PC-9 (cell line): ENCODE measurements at places on chromosomes 4 and X. TPM values are rescaled to one million over a fixed set of nuclear protein-coding genes. Genes with fewer than 3 reads are reported as not detected.

Gene ADH5
- total RNA-seq: 76.9 and 94.7 TPM in 2 replicates

Gene UGT2B7
- not detected in 2 replicates for total RNA-seq

Gene RTL9
- total RNA-seq: 0.79 TPM in 1 of 2 replicates, not detected in the other

Gene CCNB3
- 0.15 and 0.24 TPM in 2 replicates for total RNA-seq

Gene PASD1
- not detected in 2 replicates for total RNA-seq

Gene CLIC2
- 0.17 and 0.33 TPM in 2 replicates for total RNA-seq

Gene ASB12
- total RNA-seq: not detected in 2 replicates

Gene UGT8
- 2.7 and 3.7 TPM in 2 replicates for total RNA-seq

Gene BLTP1
- 44.0 and 48.4 TPM in 2 replicates for total RNA-seq

Gene RAB39B
- total RNA-seq: not detected in 2 replicates

GRCh38 chr4:174437324-174437723 lies 85.0 kb downstream of the HPGD start:
- DNase-seq: no peak

- DNase-seq: no peak
Observed at GRCh38 chr4:118076958-118077766, 42.9 kb downstream of the NDST3 start.

DNA sequence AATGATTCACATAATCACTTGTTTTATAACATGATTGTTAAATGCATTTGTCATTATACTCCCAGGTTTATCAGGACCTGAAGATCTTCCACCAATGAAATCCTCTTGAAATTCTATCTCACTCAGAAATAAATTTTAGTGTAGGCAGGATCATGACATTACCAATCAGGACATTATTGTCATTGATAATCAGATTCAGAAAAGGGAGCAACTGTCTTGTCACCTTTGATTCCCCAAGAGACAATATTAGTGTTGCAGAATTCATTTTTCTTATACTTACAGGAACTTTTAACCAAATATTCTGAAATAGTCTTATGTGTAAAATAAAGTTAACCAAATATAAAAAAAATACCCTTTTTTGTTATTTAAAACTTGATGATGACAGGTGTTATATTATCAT lies 1892.5 kb upstream of the ADGRL3 start:
- DNase-seq: no peak

GRCh38 chrX:3312109-3312508 lies 34.3 kb downstream of the MXRA5 start:
- no peak for DNase-seq

GRCh38 chrX:39577206-39577984 lies 520.4 kb downstream of the BCOR start:
- DNase-seq: no peak

- DNase-seq: no peak
Observed at GRCh38 chrX:38327775-38328081, 419 bp upstream of the RPGR start.

DNA sequence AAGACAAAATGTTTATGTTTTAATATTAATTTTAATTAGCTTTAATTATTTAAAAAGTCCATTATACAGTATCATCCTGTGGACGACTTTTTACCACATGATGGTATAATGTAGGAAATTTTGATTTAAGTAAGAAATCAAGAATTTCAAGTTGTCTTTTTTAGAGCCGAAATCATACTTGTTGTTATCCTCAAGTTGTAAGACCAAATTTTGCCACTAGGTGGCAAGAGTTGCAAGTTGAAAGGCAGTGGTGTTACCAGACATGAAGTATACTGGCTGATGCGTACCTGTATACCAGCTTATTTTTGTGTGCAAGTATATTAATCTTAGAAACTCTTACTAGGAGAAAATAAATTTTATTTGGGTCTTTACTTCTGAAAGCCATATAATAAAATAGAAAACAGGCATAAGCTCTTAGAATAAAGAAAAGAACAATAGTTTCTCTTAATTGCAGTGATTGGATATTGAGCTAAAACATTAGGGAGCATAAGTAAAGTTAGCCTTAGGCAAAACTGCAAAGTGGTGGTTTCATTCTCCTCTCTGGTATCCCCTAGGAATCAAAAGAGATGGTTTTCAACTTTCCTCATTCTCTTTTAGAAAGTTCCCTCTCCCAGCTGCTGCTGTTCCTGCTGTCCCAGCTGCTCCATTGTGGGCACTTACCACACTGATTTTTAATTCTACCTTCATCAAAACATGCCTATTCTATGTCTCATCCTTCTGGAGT lies 118.0 kb upstream of the WDFY3 start:
- DNase-seq: no peak

DNA sequence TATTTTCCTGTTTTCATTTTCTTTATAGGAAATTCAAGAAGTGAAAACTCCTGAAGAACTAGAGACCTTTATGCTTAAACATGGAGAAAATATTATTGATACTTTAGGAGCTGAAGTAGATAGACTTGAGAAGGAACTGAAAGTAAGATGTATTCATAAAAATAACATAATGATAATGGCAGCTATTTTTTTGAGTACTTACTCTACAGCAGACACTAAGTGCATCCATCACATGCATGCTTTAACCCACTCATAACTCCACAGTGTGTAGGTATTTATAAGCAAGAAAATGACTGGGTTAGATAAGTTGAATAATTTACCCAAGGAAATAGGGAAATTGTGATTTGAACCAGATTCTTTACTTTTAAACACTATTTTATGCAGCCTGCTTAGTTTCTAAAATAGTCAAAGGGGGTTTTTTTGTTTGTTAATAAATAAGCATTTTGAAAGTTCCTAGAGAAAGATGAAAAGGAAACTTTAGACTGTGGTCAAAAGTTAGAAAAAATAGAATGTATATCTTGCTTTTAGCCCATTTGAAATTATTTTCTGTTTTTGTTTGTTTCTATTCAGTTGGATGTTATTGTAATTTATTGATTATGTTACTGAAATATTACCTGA lies 74.2 kb downstream of the BEND4 start:
- no peak for DNase-seq

- DNase-seq: no peak
Observed at GRCh38 chr4:1576961-1577821, 106.9 kb downstream of the FAM53A start.

DNA sequence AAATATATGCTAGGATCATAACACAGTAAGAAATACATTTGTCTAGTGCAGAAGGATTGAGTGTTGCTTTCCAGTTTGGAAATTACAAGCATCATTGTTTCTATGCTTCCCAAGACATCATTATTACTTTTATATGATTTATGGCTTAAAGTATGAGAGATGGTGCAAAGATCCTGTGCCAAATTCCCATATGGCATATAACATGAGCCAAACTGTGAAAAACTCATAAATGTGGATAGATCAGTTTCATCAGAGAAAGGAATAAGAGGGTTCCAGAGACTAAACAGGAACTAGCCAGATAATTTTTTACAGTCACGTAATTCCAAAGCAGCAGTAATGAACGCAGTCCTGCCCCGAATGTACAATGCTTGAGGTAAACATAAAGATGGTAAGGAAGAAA lies 126.3 kb downstream of the PRDM5 start:
- DNase-seq: no peak

- no peak for DNase-seq
Observed at GRCh38 chr4:35124106-35124505, 1120.2 kb downstream of the ARAP2 start.

- DNase-seq: no peak
Observed at GRCh38 chr4:13836946-13837912, 209.7 kb upstream of the BOD1L1 start.

GRCh38 chrX:41087201-41087600 lies 2.0 kb downstream of the USP9X start:
- DNase-seq: no peak

GRCh38 chr4:26812049-26812714 lies 48.5 kb upstream of the STIM2 start:
- no peak for DNase-seq

- no peak for DNase-seq
Observed at GRCh38 chr4:47862297-47862696, 24.4 kb upstream of the CORIN start.

GRCh38 chr4:140255927-140256326 lies 101.9 kb upstream of the MAML3 start:
- DNase-seq: no peak

DNA sequence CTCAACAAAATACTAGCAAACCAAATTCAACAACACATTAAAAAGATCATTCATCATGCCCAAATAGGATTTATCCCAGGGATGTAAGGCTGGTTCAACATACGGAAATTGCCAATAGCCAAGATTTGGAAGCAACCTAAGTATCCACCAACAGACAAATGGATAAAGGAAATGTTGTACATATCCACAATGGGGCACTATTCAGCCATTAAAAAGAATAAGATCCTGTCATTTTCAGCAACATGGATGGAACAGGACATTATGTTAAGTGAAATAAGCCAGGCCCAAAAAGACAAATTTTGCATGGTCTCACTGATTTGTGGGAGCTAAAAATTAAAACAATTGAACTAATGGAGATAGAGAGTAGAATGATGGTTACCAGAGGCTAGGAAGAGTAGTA lies 82.0 kb upstream of the FAM241A start:
- no peak for DNase-seq

- no peak for DNase-seq
Observed at GRCh38 chr4:88897180-88897579, 159.8 kb downstream of the FAM13A start.

- no peak for DNase-seq
Observed at GRCh38 chrX:77003956-77004355, 443.2 kb upstream of the FGF16 start.

DNA sequence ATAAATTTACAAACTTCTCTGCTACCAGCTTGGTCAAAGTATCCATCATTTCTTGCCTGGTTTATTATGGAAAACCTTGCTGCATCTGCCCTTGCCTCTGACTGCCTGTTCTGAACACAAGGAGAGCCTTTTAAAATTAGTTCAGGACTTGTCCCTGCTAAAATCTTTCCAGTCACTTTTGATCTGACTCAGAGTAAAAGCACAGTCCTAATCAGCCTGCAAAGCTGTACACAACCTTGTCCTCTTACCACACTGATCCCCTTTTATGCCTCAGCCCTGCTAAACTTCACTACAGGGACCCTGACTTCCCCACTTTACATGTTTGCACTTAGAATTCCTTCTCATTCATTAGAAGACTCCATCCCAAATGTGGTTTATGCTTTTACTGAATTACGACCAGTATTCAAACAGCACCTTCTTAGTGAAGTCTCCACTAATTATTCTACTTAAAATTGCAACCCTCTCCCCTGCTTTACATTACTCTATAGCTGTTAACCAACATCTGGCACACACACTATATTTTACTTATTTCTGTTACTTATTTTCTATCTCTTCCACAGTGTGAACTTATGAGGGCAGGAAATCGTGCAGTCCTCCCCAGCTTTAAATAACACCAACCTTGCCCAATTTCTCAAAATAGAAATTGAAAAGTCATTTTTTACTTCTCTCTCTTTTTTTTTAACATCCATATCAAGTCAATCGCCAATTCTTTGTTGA lies 6.3 kb downstream of the GABRA4 start:
- no peak for DNase-seq

GRCh38 chr4:71008196-71008595 lies 14.7 kb downstream of the DCK start:
- no peak for DNase-seq

DNA sequence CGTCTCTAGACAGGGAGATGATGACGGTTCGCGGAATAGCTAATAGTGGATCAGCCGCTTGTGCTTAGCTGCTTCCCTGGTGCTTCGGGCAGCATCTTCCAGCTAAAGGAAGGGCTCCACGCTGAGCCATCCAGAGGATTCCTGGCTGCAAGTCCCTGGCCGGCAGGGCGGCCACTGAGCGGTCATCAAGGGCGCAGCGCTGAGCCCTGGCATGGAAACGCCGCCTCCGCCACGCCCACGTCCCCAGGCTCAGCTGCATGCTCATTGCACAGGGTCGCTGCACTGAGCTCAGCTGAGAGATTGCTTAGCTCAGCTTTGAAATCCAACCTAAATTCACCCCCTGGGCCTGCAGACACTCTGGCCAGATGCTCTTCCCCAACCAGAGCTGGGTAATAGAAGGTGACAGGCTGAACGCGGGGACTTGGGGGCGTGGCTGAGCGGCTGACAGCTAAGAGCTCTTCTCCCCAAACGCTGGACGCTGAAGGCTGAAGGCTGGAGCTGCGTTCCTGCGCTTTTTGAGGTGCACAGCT lies 118.2 kb upstream of the KIT start:
- no peak for DNase-seq

- no peak for DNase-seq
Observed at GRCh38 chr4:187865914-187866313, 129.7 kb upstream of the ZFP42 start.

GRCh38 chr4:14659286-14659685 lies 343.0 kb upstream of the CPEB2 start:
- no peak for DNase-seq
